ENCODE measurements at places on chromosomes 6 and 20.

DNA sequence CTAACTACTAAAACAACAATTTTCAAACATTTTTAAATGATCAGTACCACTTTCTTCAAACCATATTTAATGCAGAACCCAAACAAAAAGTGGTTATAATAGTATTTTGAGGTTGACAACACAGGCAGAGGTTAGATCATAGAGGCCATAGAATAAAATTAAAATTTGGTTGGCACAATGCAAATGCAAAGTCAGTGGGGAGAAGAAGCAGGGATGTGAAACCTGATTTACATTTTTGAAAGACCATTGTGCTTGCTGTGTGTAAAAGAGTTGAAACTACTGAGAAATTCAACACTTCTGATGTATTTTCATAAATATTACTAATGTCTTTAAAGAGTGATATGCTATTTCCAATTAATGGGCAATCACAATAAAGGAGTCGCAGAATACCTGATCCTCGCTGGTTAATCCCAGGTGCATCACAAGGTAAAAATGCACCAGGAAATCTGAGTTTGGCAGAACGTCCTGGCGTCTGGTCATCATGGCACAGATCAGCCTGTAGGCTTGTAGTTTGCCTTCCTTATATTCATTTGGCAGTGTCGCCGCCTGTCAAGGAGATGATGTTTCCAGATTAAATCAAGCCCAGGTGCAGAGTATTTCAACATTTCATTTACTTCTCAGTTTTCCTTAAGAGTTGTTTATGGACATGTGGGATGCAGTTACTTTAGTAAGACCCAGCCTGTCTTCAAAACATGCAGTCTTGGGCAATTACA lies 141.2 kb downstream of the RALGAPA2 start:
- no peak for DNase-seq

- DNase-seq: no peak
Measured at GRCh38 chr6:116616737-116617053, 416 bp downstream of the RSPH4A start.

DNA sequence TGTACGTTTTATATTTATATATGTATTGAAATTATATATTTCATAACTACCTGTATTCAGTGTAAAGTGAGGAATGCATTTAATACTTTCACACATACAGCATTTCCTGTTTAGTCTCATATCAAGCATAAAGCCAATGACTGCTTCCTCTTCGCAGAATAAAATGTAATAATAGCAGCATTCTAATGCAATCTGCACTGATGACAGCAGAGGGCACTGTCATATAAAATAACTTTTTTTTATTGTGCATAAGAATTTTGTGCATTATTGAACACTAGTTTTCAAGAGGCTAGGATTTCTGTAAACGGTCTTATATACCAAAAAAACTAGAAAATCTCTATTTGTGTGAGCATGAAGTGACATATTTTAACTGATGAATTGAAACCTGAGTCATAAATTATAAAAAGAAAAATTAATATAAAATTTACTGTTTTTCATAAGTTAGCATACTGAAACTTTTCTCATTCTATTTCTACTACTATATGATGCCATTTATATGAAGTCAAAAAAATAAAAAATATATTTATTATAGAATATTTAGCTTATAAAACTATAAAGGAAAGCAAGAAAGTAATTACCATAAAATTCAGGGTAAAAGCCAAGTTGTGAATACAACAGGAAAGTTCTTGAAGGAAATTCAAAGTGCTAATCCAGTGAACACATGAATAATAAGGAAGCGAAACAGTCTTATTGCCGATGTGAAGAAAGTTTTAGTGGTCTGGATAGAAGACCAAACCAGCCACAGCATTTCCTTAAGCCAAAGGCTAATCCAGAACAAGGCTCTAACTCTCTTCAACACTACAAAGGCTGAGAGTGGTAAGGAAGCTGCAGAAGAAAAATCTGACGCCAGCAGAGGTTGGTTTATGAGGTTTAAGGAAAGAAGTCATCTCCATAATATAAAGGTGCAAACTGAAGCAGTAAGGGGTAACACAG lies 36.3 kb downstream of the RNF146 start:
- peak; percentile 61 for DNase-seq

DNA sequence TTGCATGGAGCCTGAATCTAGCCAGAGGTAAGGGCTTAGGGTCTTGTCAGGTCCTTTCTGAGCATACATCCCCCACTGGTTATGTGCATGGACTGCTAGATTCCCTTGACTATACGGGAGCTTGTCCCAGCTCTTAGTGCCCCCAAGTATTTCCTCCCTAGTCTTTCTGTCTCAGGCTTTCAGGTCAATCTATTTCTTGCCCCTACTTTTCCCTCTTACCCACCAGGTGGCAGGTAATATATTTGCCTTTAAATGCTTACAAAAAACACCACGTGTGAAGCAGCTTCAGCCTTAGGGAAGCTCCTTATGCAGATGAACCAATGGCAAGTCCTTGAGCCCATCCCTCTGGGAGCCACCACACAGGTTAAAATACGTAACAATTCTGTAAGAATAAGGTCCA lies 454.2 kb downstream of the GRIK2 start:
- no peak for DNase-seq

GRCh38 chr20:48189181-48189580 lies 403.9 kb upstream of the SULF2 start:
- no peak for DNase-seq

DNA sequence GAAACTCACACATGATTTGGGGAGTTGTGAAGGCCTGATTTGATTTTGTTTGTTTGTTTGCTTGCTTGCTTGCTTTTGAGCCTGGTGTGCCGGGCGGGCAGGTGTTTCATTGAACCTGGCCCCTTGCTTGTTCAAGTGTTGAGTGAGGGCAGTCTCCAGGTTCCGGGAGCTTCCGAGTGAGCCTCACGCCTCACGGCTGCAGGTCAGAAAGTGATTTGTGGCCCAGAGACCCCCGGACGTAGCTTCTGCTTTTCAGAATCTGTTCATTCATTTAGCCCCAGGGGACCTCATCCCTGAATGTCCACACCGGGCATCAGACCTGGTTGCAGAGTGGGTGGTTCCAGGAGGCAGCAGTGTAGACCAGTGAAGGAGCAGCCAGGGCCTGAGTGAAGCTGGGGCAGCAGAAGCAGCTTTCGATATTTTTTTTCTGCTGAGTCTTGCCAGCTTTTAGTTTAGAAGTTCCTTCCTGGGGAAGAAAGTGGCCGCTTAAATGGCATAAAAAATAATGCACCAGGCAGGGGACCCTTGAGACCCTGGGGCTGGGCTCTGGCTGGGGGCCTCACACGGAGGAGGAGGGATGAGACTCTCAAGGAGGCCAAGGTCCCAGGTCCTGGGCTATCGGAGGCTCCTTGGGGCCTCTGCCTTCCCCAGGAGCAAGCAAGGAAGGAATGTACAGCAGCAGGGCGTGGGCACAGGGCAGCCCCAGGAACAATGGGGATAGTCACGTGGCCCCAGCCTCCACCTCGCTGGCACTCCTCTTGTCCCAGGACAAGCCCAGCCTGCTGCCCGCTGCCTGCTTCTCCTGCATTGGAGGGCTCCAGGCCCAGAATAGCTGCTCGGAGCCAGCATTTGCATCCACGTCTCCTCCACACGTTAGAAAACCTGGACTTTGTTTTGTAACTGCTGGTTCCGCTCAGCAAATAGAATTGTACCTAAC lies 89.2 kb upstream of the BHLHE23 start:
- DNase-seq: no peak

- DNase-seq: no peak
Measured at GRCh38 chr20:48460681-48461080, 367.1 kb downstream of the PREX1 start.
